NCI-H1092 treated with DMSO at 0.1 percent for 48 hours (cell line): ENCODE measurements at places on chromosomes 2 and 18.

DNA sequence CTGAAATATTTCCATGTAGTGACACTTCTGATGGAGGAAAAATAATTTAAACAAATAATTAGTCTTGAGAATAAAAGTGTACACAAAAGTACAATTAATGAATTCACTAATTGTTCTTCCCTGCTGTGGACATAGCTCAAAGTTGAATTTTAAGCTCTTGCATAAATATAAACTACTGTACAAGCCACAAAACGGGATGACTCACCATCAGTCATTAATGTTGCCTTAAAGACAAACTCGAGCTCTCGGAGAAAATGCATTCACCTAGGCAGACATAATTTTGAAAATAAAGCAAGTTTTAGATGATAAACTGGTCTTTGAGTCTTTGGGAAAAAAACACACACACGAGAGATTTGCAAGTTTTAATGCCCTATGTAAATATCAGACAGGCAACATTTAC, 436.4 kb downstream of the ZNF521 start:
- no peak for DNase-seq

DNA sequence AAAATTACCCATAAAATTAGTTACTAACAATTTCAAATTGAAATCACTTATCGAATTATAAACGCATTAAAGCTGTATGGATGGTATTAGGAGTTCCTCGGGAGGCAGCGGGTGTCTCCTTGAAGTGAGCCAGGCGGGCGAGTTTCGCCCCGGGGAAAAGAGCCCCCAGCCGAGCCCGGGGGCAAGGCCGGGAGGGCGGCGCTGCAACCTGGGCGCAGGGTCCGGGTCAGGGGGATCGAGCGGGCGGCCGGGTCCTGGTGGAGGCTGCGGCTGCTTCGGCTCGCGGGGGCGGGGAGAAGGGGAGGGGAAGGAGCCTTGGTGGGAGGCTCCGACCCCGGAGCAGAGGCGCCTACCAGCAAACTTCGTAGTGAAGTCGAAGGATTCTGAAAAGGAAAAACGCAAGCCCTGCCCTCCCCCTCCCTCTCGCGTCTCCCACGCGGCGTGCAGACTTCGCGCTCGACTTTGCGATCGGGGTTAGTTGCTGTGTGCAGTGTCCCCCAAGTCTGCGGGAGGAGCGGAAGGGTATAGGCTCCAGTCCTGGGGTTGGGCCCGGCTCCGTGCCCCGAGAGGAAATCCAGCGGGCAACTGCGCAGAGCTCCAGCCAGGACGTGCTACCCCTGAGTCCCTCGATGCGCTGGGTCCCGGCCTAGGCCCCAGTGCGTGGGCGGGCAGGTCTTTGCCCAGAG, 140.8 kb downstream of the MEIS1 start:
- no peak for DNase-seq

- no peak for DNase-seq
These were observed 34.7 kb downstream of the PTPN18 start for GRCh38 chr2:130390460-130391057.

DNA sequence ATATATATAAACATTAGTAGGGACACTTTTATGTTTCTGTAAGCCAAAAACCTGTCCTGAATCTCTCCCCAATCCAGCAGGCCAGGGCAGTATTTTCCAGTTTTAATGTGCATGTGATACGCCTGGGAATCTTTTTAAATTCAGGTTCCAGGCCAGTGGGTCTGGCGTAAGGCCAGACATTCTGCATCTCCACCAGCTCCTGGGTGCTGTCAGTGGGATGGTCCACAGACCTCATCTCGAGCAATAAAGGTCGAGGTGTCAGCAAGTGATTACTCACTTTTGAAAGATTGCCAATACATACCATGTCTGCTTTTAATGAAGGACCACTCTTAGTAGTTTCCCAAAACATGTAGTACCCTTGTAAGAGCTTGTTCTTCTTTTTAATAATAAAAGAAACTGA, 189.9 kb upstream of the SH3BP4 start:
- DNase-seq: no peak

- no peak for DNase-seq
These were observed 135.5 kb upstream of the CXCR4 start for GRCh38 chr2:136253288-136254004.

GRCh38 chr2:98518101-98518500, 73.4 kb downstream of the INPP4A start:
- no peak for DNase-seq

- DNase-seq: no peak
These were observed 40.3 kb downstream of the FHOD3 start for GRCh38 chr18:36337679-36338402.

DNA sequence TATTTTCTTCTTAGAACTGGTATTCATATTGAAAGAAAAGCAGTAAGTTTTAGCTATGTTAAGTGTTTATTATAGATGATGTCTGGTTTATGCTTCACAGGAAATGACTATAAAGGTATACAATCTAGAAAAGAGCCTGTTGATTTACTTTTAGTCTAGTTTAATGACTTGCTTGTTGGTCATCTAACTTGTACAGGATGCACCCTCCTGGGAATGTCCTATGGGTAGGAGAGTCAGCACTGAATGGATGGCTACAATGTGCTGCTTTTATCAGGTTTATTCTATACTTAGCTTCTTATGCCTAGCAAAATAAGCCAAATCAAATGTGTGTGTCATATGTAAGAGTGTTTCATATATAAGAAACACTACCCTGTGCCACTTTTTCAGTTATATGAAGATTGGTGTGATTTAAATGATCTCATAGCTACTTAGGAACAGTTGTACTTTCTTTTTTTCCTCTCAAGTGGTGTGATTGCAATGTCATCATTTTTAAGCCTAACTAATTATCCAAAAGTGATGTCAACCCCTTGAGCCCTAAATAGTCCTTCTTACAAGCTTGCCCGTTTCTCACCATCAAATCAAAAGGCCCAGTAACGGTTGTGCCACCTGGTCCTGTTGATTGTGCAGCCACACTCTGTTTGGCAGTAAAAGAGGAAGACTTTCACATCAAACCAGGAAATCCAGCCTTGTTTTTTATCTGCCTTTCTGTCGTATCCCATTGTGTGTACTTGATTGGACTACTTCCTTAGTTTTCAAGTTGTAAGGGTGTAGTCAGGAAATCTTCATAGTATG, 176.0 kb downstream of the DIS3L2 start:
- no peak for DNase-seq

DNA sequence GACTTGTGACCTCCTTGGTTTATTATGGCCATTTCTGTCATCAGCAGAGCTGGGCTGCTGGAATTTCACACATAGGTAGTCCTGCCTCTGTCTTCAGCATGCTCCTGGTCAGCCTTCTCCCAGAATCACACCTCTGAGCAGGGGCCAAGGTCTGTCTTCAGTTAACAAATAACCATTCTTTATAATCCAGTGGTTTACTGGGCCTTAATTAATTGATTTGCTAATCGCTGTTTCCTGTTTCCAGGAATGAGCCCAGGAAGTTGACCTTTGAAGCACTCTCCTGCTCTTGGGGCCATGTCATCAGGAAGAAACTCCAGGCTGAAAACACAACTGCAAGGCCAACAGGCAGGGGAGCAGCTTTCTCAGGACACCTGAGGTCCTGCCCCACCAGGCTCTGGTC, 278.5 kb downstream of the SRBD1 start:
- DNase-seq: no peak

DNA sequence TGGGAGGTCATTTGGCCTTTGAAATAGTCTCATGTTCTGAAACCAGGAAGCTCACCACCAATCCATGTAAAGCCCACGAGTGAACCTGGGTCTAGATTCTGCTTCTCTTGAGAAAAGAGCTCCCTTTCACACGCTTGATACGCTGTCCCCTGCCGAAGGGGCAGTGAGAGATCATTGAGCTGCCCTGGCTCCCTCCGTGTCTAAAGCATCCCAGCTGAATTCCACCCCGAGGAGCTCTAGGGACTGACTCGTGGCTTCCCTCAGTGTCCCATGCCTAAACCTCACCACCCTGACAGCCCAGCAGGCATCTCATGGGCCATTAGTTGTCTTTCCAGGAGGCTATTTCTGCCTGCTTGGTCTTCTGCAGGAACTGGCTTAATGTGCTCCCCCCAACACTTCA, 68.6 kb downstream of the COL6A3 start:
- DNase-seq: no peak

DNA sequence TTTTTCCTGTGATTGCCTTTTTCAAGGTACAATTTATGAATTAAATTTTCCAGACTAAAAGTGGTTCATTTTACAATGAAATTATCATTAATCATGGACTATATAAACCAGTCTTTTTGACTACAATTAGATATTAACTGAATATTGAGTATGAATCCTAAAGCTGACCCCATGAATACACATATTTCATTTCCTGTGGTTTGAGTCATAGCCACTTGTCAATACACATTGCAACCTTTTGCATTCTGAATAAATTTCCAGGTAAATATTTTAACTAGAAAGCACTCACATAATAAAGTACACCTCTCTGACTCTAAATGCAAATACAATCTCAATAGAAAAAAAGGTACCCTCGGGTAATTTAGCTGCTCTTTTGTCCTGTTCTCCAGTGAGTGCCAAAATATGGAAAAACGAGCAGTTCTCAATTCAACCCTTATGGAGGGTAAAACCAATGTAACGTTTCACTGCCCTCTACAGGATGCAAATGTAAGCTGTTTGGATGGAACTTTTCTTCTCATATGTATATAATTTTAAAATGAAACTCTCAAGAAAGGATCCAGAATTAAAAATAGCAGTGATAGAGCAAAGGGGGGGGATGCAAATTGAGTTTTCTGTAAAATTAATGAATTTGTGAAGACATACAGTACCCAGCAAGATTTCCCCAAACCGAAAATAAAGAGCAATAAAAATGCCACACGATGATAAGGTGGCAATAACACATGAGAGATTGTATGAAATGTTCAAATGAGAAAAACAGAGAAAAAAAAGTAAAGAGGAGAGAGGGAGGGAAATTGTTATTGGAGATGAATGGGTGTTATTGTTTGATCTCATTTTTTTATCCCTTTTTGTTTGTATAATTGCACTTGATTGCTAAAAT, 1795.7 kb upstream of the PIK3C3 start:
- peak; percentile 82 for DNase-seq

GRCh38 chr2:54416166-54416813, 39.8 kb upstream of the SPTBN1 start:
- DNase-seq: no peak

DNA sequence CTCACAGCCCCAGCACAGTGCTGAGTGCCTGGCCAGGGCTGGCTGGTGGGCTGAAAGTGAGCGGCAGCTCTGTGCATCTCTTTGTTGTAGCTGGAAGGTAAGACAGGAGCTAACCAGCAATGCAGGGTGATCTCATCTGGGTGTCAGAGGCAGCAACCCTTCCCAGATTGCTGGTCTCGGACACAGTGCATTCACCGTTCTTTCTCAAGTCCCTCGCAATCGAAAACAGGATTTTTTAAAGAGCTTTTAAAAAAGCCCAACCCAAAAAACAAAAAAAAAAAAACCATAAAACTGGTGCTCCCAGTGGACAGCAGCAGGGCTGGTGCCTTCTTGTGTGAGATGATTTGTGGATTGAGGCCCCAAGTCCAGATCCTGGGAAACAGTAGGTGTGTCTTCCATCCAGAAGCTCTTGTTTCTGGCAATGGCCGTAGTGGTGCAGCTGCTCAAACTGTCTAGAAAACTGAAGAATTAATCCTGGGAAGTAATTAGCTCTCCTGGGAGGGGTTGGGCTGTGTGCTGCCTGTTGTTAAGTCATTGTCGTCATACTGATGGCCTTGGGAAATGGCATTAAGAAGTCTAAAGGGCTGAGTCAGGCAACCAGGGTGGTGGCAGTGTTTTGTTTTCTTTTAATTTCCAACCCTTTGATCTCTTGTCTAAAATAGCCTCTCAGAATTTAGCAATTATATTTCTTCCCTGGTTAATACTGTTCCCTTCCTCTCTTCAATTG, 156.7 kb downstream of the KLHL29 start:
- no peak for DNase-seq

DNA sequence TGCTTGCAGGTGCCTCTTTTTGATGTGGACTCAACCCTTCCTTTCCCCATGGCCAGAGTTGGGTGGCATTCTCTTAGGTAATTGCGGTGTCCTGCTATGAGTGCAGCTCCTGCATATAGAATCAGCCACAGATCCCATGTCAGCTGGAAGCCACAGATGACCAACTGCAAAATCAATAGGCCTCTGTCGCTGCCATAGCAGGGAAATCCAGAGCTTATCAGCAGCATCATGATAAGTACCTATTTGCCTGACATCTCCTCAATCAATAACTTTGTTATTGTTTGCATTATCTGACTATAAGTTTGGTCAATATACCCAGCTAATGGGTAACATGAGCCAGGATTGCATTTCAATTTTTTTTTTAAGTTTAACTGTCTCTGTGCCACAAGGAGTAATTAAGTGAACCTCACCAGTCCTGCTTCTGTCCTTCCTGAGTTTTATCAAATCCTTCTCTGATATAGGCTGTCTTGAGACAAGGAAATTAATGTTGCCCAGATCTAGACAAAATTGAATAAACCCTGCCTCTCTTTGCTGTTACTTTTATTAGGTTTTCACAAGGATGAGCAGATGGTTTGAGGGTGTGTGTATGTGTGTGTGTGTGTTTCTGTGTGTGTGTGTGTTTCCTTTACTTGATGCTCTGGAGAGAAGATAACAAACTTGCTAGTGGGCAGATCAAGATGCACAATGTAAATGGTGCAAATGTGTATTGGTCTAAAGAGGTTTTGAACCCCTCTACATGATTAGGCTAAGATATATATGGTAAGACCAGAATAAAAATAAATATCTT, 59.6 kb upstream of the CREB1 start:
- peak; percentile 49 for DNase-seq

DNA sequence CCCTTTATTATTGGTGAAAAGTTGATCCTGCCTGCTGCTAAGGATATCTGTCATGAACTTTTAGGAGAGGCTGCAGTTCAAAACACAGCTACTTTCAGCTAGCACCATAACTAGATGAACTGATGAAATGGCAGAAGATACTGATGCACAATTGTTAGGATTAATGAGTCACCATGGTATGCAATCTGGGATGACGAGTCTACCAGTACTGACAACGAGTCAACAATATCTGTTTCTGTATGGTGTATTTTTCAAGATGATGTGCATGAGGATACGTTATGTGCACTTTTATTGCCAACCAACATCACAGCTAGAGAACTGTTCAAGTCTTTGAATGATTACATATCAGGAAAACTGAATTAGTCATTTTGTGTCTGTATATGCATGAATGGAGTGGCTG, 68.7 kb downstream of the NETO1 start:
- DNase-seq: no peak

GRCh38 chr2:122001441-122001874, 246.0 kb downstream of the TSN start:
- DNase-seq: no peak

DNA sequence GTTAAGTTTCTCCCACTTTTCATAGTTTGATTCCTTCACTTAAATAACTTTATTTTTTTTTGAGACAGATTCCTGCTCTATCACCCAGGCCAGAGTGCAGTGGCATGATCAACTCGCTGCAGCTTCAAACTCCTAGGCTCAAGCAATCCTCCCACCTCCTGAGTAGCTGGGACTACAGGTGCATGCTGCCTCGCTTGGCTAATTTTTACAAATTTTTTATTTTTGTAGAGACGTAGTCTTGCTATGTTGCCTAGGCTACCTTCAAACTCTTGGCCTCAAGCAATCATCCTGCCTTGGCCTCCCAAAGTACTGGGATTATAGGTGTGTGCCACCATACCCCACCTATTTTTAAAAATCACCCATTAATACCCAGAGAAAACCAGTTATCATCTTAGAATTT, 14.2 kb upstream of the WIPF1 start:
- no peak for DNase-seq

GRCh38 chr2:106562268-106563186, 75.4 kb downstream of the CD8B2 start:
- DNase-seq: no peak
